ENCODE measurements at places on chromosomes 16 and 17.

DNA sequence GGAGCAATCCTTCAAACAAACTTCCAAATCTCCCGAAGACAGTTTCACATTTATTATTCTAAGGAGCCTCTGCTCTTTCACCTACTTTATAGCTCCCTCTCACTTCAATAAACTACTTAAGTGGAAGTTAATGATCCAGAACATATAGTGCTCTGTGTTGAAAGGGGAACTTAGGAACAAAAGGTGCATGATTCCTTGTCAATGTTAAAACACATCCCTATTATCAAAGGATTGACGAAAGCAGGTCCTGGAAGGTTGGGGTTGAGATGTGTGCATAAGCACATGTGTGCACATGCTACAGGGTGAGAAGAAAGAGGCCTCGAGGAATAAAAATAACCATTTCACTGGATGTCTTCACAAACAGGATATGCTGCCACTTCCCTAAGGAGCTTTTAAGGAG is 170.3 kb downstream of the SLC39A11 start:
- no peak for DNase-seq

- DNase-seq, result no peak
Observed at GRCh38 chr17:79039886-79040285, 15.9 kb downstream of the C1QTNF1 start.

DNA sequence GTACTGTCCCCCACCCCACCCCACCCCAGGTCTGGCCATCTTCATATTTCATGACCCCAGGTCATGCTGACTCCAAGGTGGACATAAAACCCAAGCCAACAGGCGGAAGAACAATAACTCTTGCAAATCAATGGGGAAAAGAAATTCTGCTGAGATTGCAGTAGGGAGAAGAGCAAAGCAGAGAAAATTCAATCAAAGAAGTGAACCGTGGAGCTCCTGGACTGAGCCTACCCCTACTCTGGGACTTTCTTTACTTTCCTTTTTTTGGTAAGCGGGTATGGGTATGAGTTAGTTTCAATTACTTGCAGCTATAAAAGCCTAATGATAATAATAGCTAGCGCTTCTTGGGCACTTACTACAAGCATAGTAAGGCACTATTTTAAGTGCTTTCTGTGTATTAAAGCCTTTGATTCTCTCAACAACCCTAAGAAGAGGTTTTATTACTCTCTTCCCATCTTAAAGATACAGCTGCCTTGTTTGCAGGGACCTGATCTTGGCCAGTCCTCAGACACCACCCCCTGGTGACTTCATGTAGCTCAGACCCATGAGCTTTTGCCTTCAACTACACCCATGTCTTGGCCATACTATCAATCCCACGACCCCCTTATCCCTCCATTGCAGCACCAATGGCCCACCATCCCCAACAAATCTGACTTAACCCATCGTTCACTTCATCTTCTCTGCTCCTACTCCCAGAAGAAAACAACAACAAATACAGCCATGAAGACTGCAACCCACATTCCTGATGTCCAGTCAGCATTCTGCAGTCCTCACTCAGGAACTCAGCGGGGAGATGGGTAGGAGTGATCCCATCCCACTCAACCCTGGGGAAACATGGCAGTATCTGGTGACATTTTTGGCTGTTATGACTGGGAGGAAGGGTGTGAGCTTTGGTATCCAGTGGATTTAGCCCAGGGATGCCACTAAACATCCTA is 4.4 kb downstream of the GGA2 start:
- no peak for DNase-seq

DNA sequence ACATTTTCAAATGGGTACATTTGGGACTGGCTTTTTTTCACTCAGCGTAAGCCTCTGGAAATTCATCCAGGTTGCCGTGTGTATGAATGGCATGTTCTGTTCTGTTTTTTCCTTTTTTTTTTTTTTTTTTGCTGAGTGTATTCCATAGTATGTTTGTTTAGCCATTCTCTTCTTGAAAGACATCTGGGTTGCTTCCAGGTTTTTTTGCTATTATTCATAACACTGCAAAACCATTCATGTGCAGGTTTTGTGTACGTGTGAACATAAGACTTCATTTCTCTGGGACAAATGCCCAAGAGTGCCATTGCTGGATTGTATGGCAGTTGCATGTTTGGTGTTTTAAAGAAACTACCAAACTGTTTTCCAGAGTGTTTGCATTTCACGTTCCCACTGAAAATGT is 335.9 kb upstream of the TNRC6C start:
- DNase-seq, result no peak

DNA sequence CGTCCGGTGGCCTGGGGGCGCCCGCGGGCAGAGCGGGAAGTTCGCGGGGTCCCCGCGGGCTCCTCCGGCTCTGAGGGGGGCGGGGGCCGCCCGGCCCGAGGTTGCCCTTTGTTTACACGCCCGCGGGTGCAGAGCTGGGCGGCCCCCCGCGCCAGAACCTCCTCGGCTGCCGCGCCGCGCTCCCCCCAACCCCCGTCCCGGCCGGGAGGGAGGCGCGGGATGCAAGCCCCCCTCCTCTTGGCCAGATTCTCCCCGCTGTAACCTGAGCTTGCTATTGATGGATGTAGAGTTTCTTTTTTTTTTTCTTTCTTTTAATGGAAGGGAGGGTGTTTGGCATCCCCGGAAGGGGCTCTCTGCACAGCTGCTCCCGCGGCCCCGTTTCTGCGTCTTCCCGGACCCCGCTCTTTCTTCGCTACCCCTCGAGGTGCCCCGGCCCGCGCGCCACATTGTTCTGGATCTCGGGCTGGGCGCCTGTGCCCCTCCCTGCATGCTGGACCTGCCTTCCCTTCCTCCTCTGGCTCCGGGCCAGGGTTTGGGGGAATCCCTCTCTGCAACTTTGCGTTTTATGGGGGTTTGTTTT is 646 bp downstream of the CBX2 start:
- no peak for DNase-seq

DNA sequence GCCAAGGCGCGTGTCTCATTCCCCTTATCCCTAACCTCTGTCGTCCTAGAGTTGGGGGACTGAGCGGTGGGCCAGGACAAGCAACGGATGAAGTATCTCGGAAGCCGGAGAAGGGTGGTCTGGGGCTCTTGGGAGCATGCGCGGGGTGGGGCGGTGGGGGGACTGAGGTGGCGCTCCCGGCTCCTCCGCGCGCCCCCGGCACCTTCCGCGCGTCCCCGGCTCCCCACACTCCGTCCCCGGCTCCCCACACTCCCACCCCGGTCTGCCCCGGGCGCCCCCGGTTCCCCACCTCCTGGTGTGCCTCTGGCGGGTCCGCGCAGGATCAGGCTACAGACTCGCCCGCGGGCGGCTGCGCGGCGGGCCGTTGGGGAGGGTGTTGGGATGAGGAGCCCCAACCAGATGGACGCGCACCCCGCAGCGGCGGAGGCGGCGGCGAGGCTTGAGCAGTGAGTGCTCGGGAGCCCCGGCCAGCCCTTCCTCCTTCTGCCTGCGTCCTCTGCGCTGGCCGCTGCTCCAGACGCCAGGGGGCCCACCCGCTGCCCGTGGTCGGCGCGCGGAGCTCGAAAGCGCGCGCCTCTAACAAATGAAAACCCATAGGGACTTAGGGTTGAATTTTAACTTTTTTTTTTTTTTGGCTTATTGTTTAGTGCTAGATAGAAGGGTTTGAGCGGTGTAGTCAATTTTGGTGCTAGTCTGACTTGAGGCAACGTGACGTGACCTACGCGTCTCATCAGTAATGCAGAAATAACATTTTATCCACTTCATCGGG is 5.6 kb upstream of the CRYM start:
- no peak for DNase-seq

DNA sequence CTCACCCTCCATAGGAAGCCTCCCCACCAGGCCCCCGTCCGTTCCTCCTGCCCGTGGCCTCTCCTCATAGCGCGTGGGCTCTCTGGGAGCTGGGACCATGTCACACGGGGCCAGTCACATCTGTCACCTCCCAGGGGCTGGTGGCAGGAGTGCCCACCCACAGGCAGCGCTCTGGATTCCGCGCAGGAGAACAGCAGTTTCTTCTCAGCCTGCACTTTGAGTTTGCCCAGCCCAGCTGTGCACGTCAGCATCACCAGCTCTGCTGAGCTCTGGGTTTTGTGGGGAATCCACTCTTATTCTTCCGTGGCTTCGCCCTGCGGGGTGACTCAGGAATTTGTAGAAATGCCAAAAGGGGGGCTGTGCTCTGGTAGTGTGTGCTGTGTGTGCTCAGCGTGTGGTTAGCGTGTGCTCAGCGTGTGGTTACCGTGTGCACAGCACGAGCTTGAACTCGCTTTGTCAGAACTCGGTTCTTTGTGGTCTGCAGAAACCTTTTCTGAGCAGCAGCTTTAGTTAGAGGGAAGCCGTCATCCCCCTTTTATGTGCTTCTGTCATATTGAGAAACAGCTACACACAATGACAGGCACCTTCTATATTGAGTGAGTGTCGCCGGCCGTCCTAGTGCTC is 3.2 kb downstream of the ACSF3 start:
- no peak for DNase-seq

DNA sequence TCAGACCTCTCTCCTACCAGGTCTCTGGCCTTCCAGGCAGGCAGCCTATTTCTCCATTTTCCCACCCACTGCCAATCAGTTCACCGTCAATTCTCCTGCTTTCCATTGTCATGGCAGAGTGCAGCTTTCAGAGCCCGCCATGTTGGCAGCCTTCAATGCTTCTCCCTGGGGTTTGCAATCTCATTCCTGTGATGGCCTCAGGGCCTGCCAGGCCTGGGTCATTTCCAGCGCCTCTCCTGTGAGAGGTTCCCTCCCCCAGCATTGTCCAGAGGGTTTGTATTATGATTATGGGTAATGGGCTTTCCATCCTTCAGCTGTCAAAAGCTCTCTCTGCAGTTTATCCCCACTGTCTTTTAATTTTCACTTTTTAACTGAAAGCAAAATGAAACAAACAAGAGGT is 716.6 kb upstream of the CDH8 start:
- DNase-seq, result no peak
